ENCODE measurements at places on chromosomes 2 and 18.

DNA sequence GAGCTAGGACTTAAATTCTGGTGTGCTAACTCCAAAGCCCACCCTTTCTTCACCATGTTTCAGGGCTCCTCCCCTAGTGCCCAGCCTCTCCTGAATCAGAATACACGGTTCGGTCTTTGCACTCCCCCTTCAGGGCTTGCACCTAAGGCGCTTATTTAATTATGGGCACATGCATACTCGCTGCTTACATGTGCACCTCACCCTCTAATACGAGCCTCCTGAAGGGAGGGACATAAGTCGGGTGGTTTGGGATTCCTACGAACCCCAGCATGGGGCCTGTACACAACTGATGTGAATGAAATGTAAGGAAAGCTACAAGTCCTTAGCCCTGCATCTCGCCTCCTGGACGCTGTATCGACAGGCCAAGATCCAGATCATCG is 435 bp downstream of the IFT172 start:
- no peak for DNase-seq

DNA sequence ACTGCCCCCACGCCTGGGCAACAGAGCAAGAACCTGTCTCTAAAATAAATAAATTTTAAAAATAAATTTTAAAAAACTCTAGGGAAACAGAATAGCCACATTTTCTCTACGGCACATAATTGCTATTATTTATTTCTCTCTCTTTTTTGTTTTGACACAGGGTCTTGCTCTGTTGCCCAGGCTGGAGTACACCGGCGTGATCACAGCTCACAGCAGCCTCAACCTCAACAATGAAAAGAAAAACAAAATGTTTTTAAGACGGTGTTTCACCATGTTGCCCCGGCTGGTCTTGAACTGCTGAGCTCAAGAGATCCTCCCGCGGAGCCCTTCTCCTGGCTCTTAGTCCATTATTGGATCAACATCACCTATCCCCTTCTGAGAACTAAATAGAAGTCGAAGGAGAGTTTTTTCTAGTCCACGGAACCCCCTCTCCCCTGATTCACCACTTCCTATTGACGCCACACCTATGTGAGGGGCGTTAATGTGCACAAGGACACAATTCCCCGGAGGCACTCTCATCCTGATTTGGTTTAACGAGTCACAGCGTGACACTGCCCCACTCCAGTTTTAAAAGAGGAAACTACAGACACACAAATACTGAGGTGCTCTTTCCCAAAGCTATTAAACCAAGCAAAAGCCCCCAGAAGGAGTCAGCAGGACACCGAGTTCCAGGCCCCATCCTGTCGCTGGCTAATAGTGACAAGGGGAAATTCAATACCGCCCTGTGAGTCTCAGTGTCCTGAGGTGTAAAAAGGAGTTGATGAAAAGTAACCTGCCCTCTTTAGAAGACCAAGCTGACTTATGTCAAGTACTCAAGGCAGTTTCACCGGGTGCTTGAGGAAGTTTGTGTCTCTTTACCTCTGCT is 1.1 kb downstream of the NPC1 start:
- DNase-seq = no peak

DNA sequence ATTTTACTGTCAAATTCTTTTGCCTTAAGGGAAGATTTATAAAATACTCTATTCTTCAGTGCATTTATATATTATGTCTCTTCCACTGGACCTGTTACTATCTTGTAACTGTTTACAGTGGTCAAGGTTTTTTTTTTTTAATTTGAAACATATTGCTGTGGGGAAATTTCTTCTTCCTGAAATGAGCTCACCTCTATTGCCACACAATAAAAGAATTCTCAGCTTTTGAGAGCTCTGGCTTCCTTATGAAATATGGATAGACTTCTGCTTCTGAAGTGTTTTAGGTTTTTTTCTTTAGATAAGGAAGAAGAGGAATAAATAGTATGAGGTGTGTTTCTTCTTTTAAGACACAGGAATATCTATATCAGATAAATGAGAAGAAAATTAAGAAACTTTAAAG is 7.7 kb downstream of the VRK2 start:
- DNase-seq = no peak

- no peak for DNase-seq
Measured at GRCh38 chr18:57427429-57428201, 7.6 kb upstream of the ONECUT2 start.

- DNase-seq = no peak
Measured at GRCh38 chr2:57204364-57204763, 842.2 kb upstream of the VRK2 start.

All from AG09309 (cell line).